Stimulated activated CD4-positive, alpha-beta T cell treated with anti-CD3 and anti-CD28 coated beads, Interleukin-15, amount 100 ng/mL, for 1 hour (primary cell): ENCODE measurements at places on chromosomes 13 and 19.

DNA sequence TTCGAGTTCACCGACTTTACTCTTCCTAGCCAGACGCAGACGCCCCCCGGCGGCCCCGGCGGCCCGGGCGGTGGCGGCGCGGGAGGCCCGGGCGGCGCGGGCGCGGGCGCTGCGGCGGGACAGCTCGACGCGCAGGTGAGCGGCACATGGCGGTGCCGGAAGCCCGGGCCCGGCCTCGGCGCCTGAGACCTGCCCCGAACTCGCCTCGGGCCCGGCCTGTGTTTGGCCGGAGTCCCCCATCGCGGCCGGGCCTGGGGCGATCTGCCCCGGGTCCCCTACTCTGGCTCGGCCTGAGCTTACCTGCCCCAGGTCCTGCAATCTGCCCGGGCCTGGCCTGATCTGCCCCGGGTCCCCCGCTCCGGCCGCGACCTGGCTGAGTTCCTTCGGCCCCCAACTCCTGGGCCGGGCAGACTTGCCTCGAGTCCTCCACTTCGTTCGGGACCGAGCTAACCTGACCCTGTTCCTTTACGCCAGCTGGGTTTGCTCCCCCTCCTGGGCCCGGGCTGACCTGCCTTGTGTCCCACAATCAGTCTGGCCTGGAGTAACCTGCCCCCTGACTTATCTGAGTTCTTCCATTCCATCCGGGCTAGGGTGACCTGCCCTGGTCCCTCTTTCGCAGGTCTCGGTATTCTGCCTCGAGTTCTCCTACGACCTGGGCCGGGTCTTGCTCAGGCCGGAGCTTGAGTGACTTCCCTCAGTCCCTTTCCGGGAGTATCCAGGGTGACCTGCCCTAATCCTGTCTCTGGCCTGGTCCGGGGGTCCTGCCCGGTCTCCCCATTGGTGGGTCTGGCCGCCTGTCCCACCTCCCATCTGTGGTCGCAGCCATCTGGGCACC, 764 bp downstream of the UPF1 start:
- DNase-seq = no peak

- DNase-seq = no peak
These were observed 556.8 kb upstream of the SLITRK1 start for GRCh38 chr13:84439108-84439507.

GRCh38 chr13:38624822-38625221, 62.1 kb upstream of the FREM2 start:
- DNase-seq = no peak

DNA sequence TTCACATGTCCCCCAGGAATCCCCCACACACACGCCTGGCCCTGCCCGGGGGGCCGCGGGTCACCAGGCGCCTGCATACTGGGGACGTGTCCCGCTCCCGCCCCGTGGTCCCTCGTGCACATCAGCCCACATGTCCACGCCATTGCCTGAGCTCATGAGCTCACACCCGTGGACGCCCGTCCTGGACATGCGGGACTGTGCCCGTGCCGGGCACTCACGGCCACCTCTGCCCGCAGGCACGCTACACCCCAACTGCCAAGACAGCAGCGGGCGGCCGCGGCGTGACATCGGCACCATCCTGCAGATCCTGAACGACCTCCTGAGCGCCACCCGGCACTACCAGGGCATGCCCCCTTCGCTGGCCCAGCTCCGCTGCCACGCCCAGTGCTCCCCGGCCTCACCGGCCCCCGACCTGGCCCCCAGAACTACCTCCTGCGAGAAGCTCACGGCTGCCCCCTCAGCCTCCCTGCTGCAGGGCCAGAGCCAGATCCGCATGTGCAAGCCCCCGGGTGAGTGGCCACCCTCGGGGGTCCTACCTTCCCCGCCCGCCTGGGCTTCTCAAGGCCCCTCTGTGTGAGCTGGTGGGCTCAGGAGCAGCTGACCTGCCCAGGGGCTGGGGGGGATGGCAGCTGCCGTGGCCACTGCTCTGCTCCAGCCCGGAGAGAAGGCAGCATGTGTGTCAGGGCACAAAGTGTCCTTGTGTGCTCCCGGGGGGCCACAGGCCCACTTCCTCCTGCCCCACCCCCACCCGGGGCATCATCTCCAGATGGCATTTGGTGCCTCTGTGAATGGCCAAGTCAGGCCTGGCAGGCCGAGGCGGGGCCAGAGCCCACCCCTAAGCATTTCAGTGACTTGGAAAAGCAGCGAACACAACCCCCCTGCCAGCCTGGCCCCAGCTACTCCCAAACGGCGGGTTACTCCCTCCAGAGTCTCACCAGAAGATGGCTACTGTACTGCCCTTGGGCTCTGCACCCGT, 7.1 kb downstream of the MIDN start:
- DNase-seq = no peak

DNA sequence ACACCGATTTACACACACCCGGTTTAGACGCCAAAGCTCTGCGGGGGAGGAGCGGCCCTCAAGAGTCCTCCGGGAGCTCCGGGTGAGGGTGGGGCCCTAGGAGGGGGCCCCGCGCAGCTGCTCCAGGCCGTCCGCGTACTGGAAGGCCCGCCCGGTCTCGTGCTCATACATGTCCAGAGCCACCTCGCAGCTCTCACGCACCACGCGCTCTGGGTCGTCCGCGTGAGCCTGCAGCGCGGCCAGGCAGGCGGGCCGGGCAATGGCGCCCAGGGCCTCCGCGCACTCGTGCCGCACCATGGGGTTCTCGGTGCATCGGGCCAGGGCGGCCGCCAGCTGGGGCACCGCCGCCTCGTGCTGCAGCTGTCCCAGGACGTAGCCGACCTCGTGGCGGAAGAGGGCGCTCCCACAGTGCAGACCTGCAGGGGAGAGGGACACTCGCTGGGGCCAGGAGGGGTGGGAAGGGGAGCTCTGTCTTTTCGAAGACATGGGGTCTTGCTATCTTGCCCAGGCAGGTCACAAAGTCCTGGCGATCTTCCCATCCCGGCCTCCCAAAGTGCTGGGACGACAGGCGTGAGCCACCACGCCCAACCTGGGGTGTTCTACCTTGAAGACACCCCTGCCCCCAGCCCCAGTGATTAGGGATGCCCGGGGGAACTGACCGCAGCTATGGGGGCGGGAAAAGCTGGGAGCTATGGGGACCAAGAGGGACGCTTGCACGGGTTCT, 8.3 kb upstream of the SMIM44 start:
- no peak for DNase-seq

- DNase-seq = no peak
These were observed 83.6 kb upstream of the KLF12 start for GRCh38 chr13:74217811-74218210.

DNA sequence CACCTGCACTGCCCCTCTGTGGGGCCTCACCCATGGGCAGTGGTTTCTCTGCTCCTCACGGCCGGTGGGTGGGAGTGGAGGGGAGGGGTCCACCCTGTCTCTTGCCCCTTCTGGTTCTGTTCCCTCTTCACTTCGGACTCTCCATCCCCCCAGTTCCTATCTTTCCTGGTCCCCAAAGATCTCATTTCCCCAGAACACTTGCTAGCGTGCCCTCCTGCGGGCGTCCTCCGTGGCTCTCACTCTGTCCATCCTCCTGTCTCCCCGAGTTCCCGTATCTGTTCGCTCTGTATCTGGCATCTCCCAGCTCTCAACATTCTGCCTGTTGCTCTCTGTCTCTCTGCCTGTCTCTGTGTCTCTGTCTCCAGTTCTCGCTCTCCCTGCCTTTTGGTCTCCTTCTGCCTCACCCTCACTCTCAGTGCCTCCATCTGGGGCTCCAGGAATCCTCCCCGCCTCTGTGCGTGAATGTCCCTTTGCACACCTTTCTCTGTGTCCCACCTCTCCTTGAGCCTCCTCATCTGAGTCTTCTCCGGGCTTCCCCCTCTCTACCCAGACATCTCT, 363 bp downstream of the SPIB start:
- no peak for DNase-seq

GRCh38 chr13:63438951-63439350, 2023.3 kb upstream of the PCDH20 start:
- no peak for DNase-seq
